H1 (cell line): ENCODE measurements at places on chromosomes 5 and 9. TPM values are rescaled to one million over a fixed set of nuclear protein-coding genes. Genes with fewer than 3 reads are reported as not detected.

Gene SPINK4
- not detected in 2 replicates for total RNA-seq

DNA sequence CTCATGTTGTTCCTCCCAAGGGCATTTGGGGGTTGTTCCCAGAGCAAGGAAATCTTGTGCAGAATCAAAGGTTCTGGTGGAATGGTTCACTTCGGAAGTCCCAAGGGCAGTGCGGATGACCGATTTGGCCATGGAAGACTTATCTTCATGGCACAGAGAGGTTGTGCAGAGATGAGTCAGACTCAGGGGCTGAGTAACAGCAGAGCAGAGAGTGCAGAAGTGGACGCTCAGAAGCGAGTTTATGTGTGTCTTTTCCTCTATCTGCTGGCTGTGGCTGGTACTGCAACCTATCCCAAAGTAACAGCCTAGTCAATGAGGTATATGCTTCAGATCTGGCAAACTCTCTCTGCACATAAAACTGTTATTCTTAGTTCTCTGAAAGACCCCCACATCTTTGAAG, 118.1 kb downstream of the DPYSL3 start:
- no peak for DNase-seq

- no peak for DNase-seq
Observed at GRCh38 chr5:145971108-145971507, 34.7 kb downstream of the SH3RF2 start.

GRCh38 chr5:153496835-153497234, 6.4 kb downstream of the GRIA1 start:
- DNase-seq: no peak

Gene PAEP
- total RNA-seq: not detected in 2 replicates

Gene ALAD
- 13.0 and 15.3 TPM in 2 replicates for total RNA-seq

DNA sequence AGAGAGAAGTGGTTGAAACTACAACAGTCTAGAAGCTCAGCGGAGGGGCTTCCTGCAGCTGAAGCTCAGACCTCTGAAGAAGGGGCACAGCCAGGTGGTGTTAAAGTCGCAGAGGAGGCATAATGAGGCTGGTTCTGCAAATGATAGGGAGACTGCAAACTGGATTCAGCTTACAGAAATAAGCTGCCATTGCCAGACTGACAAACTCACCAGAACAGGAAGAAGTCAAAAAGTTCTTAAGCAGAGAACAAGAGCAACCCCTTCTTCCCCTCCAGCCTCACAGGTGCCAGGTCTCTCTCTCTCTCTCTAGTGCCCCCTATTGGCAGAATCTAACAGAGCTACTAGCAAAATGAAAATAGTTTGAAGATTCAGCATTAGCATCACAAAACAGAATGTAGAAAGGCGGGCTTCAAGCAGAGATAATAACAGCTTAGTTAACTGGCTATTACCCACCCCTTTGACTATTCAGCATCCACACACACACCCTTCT, 76.7 kb downstream of the GRAMD2B start:
- peak; percentile 48 for DNase-seq

DNA sequence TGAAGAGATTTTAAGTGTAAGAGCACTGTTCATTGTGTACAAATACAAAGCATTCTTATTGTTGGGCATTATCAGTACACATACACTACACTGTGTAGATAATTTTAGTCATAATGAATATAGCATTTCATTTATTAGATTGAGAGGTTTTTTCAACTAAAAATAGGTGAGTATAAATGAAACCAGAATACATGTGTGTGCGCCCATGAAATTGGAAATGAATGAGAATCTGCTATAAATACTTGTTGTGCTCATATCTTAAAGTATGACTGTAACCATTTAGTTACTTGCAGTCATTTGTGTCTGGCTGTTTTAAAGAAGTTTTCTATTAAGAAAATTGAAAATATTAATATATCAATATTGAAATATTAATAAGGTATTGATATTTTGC, 189.0 kb upstream of the MEF2C start:
- DNase-seq: no peak

DNA sequence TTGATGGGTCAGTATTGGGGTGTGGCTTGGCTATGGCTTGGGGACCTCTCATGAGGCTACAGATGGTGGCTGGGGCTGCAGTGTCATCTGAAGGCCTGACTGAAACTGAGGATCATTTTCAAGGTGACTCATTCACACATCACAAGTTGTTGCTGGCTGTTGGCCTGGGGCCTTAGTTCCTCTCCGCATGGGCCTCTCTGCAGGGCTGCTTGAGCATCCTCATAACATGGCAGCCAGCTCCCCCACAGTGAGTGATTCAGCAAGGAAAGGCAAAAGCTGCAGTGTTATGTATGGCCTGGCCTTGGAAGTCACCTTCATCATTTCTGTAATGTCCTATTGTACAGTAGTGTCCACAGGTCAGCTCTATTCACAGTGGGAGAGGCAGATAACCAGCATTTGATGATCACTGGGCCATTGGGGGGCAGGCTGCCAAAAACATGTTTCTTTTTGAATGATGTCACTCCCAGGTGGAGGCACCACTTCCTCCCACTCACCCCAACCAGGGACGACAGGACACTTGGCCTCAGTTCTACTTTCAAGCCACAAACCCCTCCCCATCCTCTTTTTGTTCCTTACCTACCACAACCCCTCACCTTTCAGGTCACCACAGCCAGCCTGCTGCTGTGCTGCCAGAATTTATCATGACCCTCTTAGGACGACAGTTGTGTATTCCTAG, 14.4 kb downstream of the FGD3 start:
- DNase-seq: no peak

Gene INSL4
- total RNA-seq: not detected in 2 replicates

DNA sequence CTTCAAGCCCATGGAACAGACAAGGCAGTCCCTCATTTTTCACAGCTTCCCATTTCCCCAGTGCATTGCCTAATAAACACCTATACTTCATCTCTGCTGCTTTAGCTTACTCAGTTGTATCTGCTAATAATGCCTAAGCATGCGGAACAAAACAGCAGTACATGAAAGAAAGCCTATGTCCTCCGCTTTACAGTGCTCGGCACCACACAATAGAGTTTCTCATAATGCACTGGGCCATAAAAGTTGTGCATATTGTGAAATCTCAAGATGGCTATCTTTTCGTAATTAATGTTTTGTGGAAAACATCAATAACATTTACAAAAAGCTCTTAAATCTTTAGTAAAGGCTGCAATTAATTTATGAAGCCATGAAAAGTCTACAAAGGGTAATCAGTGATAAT, 69.3 kb downstream of the DENND1A start:
- DNase-seq: no peak

DNA sequence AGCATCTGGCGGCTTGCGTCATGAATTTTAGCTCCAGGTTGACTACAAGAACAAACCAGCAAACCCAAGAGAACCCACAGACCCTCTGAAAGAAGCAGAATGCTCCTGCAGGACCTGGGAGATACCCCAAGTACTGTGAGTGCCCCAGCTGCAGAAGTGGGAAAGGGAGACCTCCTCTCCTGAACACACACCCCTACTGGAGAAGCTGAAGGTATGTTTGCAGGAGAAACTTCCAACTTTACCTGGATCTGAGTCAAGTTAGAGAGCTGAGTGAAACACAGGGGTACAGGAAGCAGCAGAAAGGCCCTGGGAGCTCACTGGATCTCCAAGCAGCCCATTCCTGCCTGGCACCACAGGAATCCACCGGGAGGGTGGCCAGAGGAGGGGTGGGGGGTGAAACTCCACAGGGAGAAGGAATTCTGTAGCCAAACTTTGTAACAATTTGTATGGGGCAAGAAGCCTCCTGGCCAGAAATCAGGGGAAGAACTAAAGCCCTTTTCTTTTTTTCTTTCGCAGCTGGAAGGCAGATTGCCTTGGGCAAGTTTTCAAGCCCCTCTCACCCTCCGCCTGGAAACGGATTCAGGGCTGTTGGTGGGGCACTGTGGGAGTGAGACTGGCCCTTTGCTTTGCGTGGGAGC, 576.2 kb downstream of the BNC2 start:
- no peak for DNase-seq

GRCh38 chr5:91024206-91024605, 358.9 kb downstream of the ARRDC3 start:
- DNase-seq: no peak

Gene F12
- 5.4 and 6.5 TPM in 2 replicates for total RNA-seq

GRCh38 chr9:113953531-113953930, 77.4 kb downstream of the ZNF618 start:
- no peak for DNase-seq

DNA sequence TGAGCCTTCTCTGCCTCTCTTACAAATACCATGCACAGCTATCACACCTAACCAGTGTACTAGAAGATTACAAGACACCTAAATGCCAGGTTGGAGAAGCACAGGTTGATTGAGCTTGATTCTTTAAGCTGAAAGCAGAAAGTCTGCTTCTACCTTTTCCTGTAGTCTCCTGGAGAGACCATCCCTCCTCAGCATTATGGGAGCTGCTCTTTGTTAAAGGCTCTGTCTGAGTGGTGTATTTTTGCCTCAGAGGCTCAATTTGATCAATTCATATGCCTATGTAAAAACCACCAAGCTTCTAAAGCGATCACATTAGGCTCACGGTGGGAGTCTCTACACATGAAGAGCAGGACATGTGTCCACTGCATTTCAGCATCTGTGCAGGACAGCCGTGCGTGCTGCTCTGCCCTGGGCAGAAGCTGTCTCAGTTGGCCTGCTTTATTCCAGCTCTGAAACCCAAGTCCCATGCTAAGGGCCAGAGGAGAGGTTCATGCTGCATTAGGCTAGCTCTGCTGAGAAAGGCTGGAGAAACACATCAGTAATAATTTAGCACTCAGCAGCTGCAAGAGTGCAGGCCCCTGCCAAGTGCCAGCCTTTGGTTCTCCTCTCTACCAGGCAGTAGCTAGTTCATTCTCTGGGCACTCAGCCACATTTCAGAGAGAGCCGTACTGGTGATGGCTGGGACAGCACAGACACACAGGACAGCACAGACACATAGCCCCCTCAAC, 41.7 kb downstream of the TMEM167A start:
- no peak for DNase-seq

DNA sequence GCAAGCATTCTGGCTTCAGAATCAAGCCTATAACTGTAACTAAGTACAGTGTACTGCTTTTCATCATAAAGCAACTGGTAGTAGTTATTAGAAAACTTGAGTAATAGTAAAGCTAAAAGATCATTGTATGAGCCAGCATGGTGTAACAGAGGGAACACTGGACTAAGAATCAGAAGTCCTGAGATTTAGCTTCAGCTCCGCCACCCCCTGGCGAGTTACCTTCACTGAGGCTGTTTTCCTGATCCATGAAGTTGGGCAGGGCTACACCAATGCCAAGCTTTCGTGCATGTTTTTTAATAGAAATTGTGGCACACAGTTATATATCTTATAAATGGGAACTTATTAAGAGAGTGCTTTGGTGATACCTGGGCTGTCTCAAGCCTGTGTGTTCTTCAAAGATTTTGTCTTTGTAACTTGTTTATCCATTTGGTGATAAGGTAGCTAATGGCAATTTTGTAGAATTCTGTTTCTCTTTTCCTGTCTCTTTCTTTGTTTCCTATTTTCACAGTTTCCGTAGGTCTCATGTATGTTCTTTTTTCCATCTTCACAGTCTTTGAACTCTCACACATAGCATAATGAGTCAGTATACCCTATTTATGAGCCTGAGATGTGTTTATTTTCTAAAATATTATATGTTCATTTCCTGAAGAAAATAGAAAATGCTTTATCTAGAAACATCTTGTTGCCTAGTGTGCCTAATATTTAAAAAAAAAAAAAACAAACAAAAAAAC, 102.3 kb downstream of the GDNF start:
- no peak for DNase-seq

Gene F2RL1
- 23.2 and 23.5 TPM in 2 replicates for total RNA-seq

GRCh38 chr9:94204174-94204573, 54.9 kb upstream of the ZNF169 start:
- DNase-seq: no peak

DNA sequence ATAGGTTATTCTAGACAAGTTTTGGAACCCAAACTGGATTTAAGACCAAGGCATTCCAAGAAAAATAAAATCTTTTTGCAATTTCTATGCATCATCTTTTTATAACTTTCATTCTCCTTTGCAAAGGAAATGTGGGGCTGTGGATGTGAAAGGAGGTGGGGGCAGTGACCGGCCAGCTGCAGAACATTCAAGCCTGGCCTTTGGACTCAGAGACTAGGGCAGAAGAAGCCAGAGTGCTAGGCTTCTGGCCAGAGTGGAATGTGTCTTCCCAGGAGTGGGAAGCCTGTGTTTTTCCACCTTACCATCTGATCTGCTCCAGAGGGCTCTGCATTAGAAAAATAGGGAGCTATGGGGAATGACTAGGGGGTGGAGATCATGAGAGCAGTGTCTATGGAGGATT, 148.5 kb downstream of the C9orf152 start:
- no peak for DNase-seq

Gene CDC14B
- total RNA-seq: 43.7 and 44.6 TPM in 2 replicates

Gene ENTREP1
- 22.8 and 25.0 TPM in 2 replicates for total RNA-seq

GRCh38 chr9:98117984-98118639, 910 bp downstream of the TRIM14 start:
- no peak for DNase-seq

Gene PDGFRB
- 13.7 and 15.9 TPM in 2 replicates for total RNA-seq

Gene GABRA1
- 16.2 and 17.3 TPM in 2 replicates for total RNA-seq

- DNase-seq: peak; percentile 81
Observed at GRCh38 chr9:91948597-91949391, 1.2 kb downstream of the ROR2 start.

Gene HRH2
- total RNA-seq: 8.1 and 9.3 TPM in 2 replicates
